ENCODE measurements at places on chromosomes 1 and 21.

GRCh38 chr1:115595279-115596079, 46.3 kb upstream of the VANGL1 start:
- DNase-seq, result peak; percentile 45

DNA sequence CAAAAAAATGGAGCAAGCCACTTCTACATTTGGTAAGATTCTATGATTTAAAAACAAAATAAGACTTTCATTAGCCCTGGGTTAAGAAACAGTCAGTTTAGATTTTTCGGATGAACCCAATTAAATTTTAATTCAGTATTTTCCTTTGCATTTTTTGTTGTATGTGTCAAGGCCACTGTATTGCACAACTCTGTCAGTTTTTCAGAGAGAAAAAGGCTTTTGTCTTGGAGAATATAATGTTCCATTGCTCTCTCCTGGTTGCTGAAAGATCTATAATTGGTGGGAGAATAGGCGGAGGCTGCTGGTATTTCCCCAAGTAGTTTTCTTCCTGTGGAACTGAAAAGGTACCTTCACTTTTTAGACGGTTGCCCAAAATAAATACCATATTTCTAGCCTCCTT, 84.6 kb downstream of the NEGR1 start:
- DNase-seq, result no peak

DNA sequence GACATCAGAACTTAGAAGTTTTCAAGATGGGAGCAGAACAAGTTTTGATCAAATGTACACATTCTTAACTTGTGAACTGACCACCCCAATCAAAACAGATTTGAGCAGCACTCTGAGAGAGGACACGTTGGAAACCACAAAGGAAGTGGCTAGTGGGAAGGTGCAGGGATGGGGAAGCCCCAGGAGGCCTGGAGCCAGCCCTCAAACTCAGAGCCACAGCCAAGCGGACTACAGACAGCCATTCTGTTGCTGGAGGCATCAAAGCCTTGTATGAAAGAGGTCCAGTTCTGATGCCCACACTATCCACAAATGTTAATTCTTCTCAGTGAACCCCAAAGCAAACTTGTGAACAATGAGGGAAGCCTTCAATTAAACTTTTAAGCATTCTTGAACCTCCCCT, 143.6 kb upstream of the RAB4A start:
- DNase-seq, result no peak

DNA sequence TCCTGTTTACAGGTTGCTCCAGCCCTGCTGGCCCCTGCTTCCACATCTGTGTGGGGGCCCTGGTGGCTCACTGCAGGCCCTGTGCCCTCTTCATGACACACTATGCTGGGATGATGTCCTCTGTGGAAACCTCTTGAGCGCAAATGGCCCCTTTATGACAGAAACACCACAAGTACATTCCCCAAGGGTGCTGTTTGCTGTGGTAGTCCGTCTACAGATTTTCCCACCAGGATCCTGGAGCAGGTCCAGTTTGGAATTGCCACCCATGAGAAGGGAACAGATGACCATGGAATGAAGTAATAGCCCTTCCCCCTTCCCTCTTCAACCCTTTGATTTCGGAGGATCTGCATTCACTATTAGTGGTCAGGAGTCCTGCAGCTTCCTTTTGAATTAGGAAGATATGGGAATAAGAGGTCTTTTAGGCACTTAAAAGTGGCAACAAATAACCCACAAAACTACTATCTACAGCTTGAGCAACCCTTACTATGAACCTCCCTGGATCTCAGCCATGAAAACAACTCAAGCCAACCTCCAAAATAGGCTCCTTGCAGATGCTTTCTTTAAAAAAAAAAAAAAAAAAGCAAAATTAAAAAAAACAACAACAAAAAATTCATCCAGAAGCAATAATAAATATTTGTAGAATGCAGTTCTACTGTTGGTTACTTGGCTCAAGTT, 121.9 kb upstream of the TSPAN2 start:
- no peak for DNase-seq

- DNase-seq, result no peak
Observed at GRCh38 chr1:152014943-152015342, 21.3 kb upstream of the S100A10 start.
